ENCODE measurements at places on chromosomes 16 and 17.

DNA sequence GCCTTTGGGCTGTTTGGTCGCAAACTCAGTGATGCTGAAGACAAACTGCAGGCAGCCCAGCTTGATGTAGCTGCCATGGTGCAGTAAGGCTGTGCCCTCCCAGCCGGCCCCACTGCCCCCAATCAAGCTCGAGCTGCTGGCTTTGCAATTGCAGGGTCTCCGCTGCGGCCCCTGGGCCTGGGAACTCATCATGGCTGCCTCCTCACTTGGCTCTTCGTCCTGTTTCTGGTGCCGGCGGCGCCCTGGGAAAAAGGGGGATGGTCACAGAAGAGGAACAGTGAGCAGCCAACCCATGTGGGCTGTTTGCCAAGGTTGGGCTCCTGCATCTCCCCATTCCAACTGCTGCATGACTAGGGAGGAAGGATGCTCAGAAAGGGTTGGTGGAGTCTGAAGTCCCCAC, 3.4 kb upstream of the DHRS13 start:
- DNase-seq: no peak

GRCh38 chr17:19569785-19570543, 36.3 kb downstream of the SLC47A1 start:
- no peak for DNase-seq

- DNase-seq: no peak
Measured at GRCh38 chr17:48542114-48542656, 2.7 kb downstream of the HOXB2 start.

- DNase-seq: no peak
Measured at GRCh38 chr16:17346621-17347569, 123.9 kb downstream of the XYLT1 start.

DNA sequence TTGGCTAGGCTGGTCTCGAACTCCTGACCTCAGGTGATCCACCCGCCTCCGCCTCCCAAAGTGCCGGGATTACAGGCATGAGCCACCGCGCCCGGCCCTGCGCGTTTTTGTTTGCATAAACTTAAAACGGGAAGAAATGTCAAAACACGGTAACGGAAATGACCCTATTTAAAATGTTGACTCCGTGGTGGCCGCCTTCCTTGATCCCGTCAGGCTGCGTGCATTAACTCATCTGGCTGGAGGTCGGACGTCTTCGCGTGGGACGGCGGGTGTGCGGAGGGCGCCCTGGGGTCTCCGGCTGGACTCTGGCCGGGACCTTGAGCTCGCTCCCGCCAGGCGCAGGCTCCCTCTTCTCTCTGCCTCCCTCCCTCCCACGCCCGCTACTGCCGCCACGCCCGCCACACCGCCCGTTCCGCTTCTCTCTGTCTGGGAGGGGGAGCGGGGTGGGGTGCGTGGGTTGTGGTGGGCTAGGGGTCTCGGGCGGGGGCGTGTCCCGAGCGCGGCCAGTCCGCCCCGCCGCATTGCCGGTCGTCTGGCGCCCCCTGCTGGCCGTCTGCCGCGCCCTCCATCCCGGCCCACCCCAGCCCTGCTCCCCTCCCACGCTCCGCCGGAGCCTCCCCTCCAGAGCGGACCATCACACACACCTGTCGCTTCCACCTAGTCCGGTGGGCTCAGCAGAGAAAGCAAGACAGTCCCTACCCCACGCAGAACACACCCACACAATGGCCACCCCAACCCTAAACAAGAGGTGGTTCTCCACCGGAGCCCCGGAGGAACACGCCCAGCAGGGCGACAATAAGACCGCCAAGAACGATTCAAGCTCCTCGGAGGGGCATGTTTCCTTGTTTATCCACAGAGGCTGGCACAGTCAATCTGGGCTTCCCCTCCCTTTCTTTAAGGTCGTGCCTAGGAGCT, 1.2 kb upstream of the CCDC42 start:
- DNase-seq: peak; percentile 24

GRCh38 chr16:10107081-10107480, 75.1 kb downstream of the GRIN2A start:
- no peak for DNase-seq

GRCh38 chr17:58686980-58687379, 4.9 kb downstream of the TEX14 start:
- DNase-seq: no peak

- DNase-seq: no peak
Measured at GRCh38 chr17:73022694-73023093, 69.8 kb downstream of the SLC39A11 start.

DNA sequence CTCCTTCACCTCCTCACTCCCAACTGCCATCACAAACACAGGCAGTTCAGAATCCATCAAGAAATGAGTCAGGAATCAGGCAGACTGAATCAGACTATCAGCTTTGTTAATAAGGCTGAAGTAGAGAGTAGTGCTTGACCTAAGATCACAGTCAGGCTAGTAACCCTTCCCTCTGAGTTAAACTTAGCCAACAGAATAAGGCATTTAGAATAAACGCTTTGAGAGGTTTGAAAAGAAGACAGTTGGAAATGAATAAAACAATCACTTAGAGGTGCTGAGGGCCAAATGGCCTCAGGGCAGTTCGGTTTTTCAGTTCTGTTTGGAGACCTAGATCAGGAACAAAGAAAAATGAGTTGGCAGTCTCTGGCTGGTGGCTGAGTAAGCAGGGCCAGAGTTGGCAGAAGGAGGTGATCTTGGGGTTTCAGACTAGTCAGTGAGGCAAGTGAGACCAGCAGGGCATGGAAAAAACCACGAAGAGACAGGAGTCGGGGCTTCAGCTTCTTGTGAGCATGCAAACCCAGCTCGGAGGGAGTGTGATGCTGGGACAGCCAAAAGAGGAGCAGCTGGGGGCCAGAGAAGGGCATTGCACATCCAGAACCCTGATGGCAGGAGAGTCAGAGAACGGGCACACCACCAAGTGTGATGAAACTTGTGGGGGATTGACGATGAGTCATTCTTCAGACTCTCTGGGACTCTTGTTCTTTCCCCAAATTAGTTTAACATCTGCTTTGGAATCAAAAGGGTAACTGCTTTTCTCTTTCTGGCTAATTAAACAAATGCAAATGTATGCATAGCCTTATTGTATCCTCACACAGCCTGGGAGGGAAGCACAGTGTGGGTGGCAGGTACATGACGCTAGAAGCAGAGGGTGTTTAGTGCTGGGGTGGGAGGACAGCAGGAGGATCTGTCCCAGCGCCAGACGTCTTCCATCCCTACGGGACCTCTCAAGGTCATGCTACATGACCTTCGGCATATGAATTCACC, 54.8 kb downstream of the SPECC1 start:
- peak; percentile 85 for DNase-seq

- DNase-seq: no peak
Measured at GRCh38 chr17:35051579-35052240, 11.8 kb downstream of the RFFL start.

- DNase-seq: no peak
Measured at GRCh38 chr16:22417019-22417418, 42.6 kb upstream of the CDR2 start.

DNA sequence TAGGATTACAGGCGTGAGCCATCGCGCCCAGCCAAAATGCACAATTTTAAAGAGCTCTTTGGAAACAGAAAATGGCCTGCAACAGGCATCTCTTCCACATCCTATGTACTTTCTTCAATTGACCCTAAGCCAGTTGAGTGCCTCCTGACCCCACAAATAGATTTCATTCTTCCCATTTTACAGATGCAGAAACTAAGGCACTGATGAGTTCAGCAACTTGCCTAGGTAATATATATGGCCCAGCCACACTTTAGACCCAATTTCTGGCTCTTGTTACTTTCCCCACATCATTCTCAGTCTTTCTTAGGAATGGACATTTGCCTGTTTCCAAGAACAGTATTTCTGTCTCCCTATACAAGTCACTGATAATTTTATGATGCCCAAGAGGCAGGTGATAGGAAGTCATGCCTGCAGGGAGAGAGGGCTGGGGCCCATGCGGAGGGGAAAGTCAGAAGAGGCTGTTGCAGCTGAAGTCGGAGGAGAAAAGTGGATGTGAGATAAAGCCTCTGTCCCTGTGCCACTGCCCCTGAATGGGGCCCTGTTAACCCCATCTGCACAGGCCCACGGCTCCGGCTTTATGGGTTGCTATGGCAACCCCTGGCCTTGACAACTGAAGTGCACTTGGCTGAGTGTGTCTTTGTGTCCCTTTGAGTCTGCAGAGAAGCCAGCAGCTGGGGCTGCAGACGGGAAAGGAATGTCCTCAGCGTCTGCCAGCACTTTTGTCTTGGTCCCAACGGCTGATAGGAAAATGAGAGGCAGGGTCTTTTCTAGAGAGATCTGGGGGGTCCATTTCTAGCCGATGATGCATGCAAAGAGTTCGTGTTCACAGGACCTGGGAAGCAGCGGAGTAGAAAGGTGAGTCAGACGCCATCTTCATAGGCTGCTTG, 45.9 kb downstream of the ABAT start:
- peak; percentile 45 for DNase-seq

- DNase-seq: no peak
Measured at GRCh38 chr16:56946767-56947603, 14.8 kb upstream of the CETP start.

GRCh38 chr17:49708515-49709183, 885 bp upstream of the SLC35B1 start:
- DNase-seq: no peak

GRCh38 chr17:74740641-74741387, 3.8 kb downstream of the RAB37 start:
- no peak for DNase-seq

- DNase-seq: no peak
Measured at GRCh38 chr16:84618581-84619460, 943 bp upstream of the COTL1 start.

DNA sequence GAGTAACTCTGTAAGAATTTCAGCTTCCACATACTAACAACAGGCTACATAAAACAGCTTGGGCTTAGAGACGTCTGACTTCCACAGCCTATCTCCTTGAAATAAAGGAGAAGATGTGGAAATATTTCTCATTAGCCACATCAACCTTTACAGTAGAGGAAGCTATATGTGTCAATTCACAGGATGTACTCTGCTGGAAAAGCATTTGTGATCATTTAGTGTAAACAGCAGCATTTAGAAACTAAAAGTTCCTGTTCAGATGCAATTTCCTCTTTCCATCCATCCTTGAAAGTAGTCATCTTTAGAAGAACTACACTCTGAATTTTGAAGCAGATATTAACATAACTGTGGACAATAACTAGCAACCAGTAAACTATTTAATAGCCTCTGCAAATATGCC, 46.2 kb downstream of the XPO6 start:
- no peak for DNase-seq

DNA sequence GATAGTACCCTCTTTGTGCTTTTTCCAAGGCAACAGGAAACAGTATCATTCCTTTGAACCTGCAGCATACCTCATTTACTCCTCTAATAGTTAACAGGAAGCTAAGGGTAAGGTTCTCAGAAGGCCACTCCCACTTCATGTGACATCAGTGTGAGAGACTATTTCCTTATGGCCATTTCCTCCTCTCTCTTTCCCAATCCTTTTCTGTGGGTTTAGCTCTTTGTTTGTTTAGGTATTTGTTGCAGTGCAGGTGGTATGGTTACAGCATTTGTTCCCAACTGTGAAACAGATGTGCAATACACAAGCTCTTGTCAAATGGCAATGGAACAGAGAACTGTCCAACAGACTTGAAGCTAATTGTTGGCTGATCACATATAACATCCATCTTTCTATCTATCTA, 14.7 kb downstream of the TMC5 start:
- no peak for DNase-seq

- no peak for DNase-seq
Measured at GRCh38 chr16:75541236-75541635, 5.3 kb upstream of the CHST5 start.

GRCh38 chr17:38605841-38606645, at the start of gene SRCIN1:
TSS of gene SRCIN1 (minus strand) at chr17:38605952. CDS start at chr17:38605705, 247 bp downstream.
- DNase-seq: peak; percentile 71

DNA sequence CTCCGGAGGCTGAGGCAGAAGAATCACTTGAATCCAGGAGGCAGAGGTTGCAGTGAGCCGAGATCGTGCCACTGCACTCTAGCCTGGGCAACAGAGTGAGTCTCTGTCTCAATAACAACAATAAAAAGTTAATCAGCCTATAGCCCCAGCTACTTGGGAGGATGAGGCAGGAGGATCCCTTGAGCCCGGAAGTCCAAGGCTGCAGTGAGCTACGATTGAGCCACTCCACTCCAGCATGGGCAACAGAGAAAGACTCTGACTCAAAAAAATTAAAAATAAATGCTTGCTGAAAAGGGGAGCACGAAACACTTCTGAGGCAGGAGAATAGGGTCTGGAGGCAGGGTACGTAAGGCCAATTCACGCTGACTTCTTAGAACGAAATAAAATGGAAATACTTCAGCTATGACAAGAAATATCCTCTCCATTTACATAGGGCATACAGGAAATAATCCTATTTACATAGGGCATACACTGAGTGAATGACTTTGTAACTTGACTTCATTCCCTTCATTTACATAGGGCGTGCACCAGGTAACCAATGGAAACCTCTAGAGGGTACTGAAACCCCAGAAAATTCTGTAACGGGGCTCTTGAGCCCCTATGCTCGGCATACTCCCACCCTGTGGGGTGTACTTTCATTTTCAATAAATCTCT, 3.2 kb upstream of the PRPSAP1 start:
- no peak for DNase-seq

DNA sequence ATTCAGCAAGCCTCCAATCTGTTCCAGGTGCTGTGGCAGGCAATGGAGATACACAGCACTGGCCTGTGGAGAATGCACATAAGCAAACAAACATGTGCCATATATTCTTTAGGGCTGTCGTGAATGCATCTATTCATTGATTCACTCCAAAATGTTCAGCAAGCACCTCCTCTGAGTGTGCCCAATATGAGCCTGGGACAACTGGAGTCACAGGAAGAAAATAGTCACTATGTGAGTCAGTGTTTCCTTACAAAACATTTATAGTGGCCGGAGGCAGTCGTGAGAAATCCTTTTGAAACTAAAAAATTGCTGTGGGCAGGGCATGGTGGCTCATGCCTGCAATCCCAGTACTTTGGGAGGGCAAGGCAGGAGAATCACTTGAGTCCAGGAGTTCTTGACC, 310.1 kb downstream of the CA10 start:
- DNase-seq: no peak

DNA sequence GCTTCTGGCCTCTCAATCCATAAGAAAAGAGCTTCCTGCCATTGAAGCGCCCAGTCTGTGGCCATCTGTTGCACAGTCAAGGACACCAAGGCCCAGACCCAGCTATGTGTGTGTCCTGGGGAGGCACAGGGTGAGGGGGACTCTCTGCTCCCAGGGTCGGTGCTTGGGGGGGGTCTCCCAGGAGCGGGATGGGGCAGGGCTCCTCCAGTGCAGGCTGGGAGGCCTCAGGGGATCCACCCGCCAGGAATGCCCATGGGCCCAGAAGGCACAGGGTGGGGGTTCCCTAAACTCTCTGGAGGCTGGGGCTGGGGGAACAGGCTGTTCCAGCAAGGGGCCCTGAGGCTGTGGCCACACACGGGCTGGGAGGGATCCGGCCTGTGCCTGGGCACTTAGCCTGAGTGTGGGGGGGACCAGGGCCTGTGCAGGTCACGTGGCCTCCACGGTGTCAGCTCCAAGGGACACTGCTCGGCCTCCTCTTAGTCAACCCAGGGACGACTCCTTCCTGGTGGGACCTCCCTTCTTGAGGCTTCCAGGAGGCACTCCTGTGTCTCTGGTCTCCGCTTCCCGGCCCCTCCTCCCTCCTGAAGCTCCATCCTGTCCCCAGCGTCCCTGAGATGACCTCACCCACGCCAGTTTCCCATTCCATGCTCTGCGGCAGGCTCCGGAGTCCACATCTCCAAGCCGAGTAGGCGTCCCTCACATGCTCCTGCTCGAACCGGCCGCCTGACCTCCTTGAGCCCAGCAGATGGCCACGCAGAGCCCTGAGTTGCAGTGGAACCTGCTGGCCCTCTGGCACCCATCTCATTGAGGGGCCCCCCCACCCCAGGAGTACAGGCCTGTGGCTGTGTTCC, 23.1 kb upstream of the BAHCC1 start:
- peak; percentile 76 for DNase-seq

Measured in globus pallidus (tissue), 1 donor.